ENCODE measurements at places on chromosomes 7 and 10. TPM values are rescaled to one million over a fixed set of nuclear protein-coding genes. Genes with fewer than 3 reads are reported as not detected.
A peak's percentile ranks its signal among the peaks of the same experiment; 100 is the strongest.

Gene MSMB
- not detected for total RNA-seq

DNA sequence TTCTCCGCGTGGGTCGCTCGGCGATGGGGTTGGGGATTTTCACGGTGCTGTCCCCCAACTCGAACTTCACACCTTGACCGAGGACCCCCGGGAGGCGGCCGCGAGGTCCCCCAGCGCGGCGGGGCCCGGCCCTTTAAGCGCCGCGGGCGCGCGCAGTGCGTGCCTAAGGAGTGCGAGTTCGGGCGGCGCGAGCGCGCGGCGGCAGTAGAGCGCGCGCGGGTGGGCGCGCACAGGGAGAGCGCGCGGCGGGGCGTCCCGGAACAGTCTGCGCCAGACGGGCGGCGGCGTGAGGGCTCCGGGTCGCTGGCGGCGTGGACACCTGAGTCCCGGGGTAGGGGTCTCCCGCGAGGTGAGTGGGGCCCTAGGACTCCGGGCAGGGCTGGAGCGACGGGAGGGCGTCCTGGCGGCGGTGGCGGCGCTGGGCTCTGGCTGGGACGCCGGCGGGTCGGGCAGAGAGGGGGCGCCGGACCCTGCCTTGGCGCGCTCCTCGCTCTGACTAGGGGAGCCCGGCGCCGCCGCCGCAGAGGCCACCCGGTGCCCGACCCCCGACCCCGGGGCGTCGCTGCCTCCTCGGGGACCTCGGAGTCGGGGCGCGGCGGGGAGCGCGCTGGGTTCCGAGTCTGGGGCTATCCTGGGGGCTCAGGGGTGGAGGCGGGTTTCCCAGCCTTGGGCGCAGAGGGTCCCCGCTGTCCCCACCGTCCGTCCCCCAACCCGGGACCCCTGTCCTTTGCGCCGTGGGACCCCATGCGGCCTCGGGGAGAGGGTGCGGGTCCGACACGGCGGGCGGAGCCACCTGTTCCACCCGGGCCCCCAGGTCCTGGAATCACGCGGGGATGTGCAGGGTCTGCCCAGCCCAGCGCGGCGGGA, at the start of gene PROSER2:
Gene PROSER2, plus strand, starts transcription at position 235 of the 867 bp plus-strand sequence. CDS start 28,722 bp downstream, outside the sequence.
- H3K27ac ChIP-seq = peak within 1 kb of the TSS; percentile 96
- peaks cover 8% of the 10 kb centered on the region for H3K4me1 ChIP-seq
- H3K36me3 ChIP-seq = no peaks in the 10 kb centered on the region
- H3K4me3 ChIP-seq = peak within 1 kb of the TSS; percentile 84
- no peaks in the 10 kb centered on the region for H3K27me3 ChIP-seq

DNA sequence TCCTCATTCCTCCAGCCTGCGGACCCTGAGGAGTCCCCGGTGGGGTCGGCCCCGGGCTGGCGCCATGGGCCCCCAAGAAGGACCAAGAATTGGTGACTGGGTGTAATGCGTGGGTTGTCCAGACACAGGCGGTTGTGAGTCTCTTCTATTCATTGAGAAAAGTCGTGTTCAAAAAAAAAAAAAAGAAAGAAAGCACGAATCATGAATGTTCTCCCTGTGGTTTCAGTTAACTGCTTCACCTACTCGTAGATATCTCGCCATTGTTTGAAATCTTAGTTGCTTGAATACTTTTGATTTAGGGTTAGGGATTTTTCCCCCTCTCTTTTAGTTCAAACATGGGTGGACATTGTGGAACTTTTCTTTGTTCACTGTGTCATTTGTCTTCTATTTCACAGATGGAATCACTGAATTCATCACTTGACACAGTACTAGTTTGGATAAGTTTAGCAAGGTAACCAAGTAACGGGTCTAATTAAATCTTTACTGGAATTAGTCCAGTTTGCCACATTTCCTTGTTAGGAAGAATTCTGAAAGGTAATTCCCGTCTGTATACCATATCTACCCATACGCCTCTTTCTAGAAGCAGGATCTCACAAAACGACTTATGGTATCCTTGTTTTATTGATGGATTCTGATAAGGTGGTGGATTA, 775 bp downstream of the STARD3NL start:
- peak overlapping the region; percentile 79 for H3K4me3 ChIP-seq
- H3K27me3 ChIP-seq = no peaks in the 10 kb centered on the region
- no peaks in the 10 kb centered on the region for H3K4me1 ChIP-seq
- DNase-seq = no peak
- peak overlapping the region; percentile 92 for H3K27ac ChIP-seq
- no peaks in the 10 kb centered on the region for H3K36me3 ChIP-seq

Gene GJD4
- total RNA-seq = not detected

- no peak overlapping the region for H3K27ac ChIP-seq
- no peak for DNase-seq
- no peaks in the 10 kb centered on the region for H3K4me1 ChIP-seq
- no peak overlapping the region for H3K4me3 ChIP-seq
Measured at GRCh38 chr10:119306514-119306951, 99.2 kb downstream of the GRK5 start.

GRCh38 chr10:129030996-129031843, 435.8 kb upstream of the MGMT start:
- no peak overlapping the region for H3K4me3 ChIP-seq
- no peaks in the 10 kb centered on the region for H3K27me3 ChIP-seq
- no peak overlapping the region for H3K27ac ChIP-seq
- H3K4me1 ChIP-seq = no peaks in the 10 kb centered on the region
- no peak for DNase-seq
- H3K36me3 ChIP-seq = no peaks in the 10 kb centered on the region

Gene PNLIPRP1
- not detected for total RNA-seq

DNA sequence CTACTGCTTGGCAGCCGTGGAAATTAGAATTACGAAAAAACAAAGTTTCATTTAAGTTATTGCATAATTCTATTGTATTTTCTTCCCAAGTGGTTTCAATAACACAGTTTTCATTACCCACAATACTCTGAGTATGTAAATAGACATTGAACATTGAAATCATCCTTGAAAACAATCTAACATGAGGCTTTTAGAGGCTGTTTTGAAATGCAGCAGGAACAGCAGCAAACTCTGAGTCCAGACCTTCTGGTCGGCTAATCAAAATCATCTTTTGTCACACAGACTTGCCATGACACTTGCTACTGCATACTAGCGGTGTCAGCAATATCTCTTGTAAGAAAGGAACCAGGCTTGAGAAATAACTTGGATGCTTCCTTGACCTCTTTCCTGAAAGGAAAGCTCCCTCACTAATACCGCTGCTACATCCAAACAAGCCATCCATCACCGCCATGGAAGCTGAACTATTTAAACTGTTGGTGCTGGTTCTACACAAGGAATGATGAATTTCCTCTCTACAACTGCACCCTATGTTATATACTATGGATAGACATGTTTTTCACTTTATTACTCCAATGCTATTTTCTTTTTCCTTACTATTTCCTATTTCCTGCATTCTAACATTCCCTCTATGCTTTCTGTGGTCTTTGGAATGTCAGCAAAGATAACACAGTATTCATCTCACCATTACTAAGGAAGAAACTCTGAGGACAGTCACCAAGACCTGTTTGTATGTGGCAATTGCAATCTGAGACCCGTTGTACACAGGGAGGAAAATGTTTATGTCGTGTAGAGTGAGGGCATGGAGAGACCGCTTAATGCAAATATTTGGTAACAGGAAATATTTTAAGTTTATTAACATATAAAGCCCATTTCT, 130.8 kb downstream of the ITGA8 start:
- no peaks in the 10 kb centered on the region for H3K36me3 ChIP-seq
- no peak overlapping the region for H3K4me3 ChIP-seq
- H3K27me3 ChIP-seq = no peaks in the 10 kb centered on the region
- no peak overlapping the region for H3K27ac ChIP-seq

GRCh38 chr7:82805527-82805960, 357.1 kb downstream of the PCLO start:
- no peaks in the 10 kb centered on the region for H3K36me3 ChIP-seq
- no peaks in the 10 kb centered on the region for H3K4me1 ChIP-seq
- DNase-seq = no peak

DNA sequence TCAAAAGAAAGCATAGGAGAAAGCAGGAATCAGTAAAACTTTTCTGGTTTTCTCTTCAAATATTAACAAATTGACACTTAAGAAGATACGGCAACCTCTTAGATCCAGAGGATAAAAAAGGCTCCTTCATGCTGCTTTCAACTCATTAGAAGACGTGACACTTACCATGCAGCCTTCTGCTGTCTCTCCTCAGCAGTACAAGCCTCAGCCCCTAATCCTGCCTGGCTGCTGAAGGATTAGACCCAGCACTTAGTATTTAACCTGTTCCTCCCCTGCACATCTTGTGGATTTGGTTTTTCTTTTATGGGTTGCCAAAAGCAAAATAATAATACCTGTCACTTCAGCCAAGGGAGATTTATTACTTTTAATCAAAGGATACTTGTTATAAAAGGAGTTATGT, 108.4 kb downstream of the LYZL1 start:
- H3K4me1 ChIP-seq = no peaks in the 10 kb centered on the region
- H3K27ac ChIP-seq = no peak overlapping the region
- no peaks in the 10 kb centered on the region for H3K27me3 ChIP-seq
- no peak overlapping the region for H3K4me3 ChIP-seq
- H3K36me3 ChIP-seq = no peaks in the 10 kb centered on the region

Gene GALNT17
- 0.11 TPM for total RNA-seq

- H3K4me1 ChIP-seq = no peaks in the 10 kb centered on the region
- no peak overlapping the region for H3K27ac ChIP-seq
- H3K4me3 ChIP-seq = no peak overlapping the region
- H3K27me3 ChIP-seq = no peaks in the 10 kb centered on the region
- DNase-seq = no peak
Measured at GRCh38 chr7:145497911-145498525, 618.6 kb upstream of the CNTNAP2 start.

Gene TMEM176B
- 711 TPM for total RNA-seq

Gene ADCY1
- 9.5 TPM for total RNA-seq

- no peaks in the 10 kb centered on the region for H3K36me3 ChIP-seq
- no peaks in the 10 kb centered on the region for H3K27me3 ChIP-seq
- DNase-seq = no peak
- H3K27ac ChIP-seq = no peak overlapping the region
- no peaks in the 10 kb centered on the region for H3K4me1 ChIP-seq
Measured at GRCh38 chr7:158567153-158567603, 20.4 kb downstream of the PTPRN2 start.

DNA sequence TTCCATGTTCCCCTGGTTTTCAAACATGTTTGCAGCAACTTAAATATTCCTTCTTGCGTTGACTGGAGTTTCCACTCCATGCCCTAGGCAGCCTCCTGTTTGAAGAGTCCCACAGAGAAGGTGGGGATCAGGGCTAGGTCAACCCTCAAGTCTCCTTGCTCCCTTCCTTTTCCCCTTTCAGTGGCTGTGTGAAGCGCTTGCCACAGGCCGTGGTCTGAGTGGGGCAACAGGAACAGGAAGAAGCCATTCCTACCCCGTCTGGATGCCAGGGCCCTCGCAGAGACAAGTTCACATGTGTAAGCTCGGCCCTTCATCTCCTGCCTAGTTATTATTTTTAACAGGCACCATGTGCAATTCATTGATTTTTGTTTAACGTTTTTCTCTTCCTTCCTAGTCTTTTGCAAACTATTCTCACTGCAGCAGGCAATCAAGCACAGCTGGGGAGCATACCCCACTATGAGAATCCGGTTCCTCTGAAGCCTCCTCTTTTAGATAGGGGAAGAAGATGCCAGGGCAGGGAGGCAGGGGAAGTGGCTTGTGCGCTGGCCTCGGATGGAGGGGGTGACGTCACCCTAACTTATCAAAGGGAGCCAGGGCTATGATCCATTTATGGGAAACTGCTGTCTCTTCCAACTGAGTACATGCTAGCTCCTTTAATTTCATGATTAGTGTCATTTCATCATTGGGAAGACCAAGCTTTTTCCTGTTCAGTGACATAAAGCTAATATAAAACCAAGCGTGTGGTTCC, 64.2 kb downstream of the PRLHR start:
- DNase-seq = no peak
- no peak overlapping the region for H3K4me3 ChIP-seq
- no peaks in the 10 kb centered on the region for H3K36me3 ChIP-seq
- no peaks in the 10 kb centered on the region for H3K27me3 ChIP-seq
- H3K27ac ChIP-seq = no peak overlapping the region
- no peaks in the 10 kb centered on the region for H3K4me1 ChIP-seq

GRCh38 chr10:76041551-76041950, 610.1 kb downstream of the LRMDA start:
- H3K4me3 ChIP-seq = no peak overlapping the region
- no peak overlapping the region for H3K27ac ChIP-seq
- DNase-seq = no peak

DNA sequence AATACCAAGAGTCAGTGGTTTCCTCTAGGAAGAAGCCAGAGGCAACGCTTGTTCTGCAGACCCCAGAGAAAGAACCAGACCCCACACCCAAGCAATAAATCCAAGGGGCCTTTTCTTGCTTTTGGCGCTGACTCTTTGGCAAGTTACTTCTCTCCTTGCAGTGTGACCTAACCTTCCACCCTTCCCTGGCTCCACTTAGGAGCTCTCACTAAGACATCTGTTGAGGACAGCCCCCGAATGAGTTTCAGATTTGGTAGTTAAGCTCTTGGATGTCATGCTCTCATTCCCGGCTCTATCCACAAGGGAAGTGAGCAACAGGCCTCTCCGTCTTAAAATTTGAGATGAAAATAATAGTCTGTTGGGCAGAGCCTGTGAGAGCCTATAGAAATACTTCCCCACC, 50.6 kb upstream of the FAM204A start:
- peaks cover 4% of the 10 kb centered on the region for H3K27me3 ChIP-seq
- no peak overlapping the region for H3K27ac ChIP-seq
- no peak for DNase-seq
- no peak overlapping the region for H3K4me3 ChIP-seq
- H3K36me3 ChIP-seq = no peaks in the 10 kb centered on the region
- no peaks in the 10 kb centered on the region for H3K4me1 ChIP-seq

DNA sequence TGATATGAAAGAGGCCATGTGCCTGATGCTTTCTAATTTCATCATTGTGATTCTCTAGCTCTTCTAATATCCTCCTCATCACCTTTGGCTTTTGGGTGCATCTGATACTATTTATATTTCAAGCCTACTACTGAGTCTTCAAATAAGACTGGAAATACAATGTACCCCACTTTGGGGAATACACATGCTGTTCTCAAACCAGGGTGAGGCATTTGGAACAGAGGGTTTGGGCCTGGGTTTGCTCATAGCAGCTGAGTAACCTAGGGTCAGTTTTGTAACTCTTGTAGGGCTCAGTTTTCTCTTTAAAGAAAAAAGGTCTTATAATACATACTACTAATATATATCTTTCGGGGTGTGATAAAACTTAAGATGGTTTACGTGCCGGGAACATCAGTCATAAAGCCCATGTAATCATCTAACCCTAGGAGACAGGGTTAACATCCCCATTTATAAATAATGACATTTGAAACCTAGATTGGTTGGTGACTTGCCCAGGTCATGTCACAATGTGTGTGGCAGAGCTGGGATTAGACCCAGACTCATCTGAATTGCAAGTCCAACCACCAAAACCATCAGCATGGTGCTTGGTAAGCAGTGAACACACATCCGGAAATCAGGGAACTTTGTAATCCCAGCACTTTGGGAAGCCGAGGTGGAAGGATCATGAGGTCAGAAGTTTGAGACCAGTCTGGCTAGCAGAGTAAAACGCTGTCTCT, 23.0 kb downstream of the AKR1B15 start:
- no peak overlapping the region for H3K4me3 ChIP-seq
- no peaks in the 10 kb centered on the region for H3K36me3 ChIP-seq
- DNase-seq = no peak
- no peaks in the 10 kb centered on the region for H3K27me3 ChIP-seq

Gene HMX2
- not detected for total RNA-seq

Gene CH25H
- total RNA-seq = 0.54 TPM

Gene SPDYE2B
- total RNA-seq = not detected

GRCh38 chr7:155594961-155595366, 48.6 kb upstream of the CNPY1 start:
- H3K27me3 ChIP-seq = no peaks in the 10 kb centered on the region
- H3K27ac ChIP-seq = no peak overlapping the region
- no peaks in the 10 kb centered on the region for H3K36me3 ChIP-seq
- H3K4me1 ChIP-seq = no peaks in the 10 kb centered on the region
- no peak overlapping the region for H3K4me3 ChIP-seq

Gene FAM180A
- total RNA-seq = 14.9 TPM
